ENCODE measurements at places on chromosomes 11 and 22.

GRCh38 chr22:16783930-16784354 lies 41.3 kb downstream of the XKR3 start:
- DNase-seq: peak; percentile 18

DNA sequence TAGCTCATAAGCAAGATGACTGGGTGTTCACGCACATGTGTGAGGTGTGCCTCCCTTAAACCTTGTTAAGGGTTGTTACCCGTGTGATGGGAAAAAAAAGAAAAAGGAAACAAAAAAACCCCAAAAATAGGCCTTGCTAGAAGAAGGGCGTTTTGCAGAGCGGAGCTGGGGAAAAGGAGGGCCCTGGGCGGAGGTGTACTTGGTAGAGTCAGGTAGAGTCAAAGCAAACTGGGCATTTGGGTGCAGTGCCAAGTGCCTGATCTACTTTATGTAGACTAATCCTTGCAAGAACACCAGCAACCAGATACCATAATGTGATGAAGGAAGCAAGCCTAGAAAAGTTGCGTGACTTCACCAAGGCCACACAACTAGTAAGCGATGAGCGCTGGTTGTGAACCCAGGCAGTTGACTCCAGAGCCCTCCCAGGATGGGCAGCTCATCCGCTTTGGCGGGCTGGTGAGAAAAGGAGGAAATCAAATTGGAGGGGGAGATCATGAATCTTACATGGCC lies 1.2 kb upstream of the TIRAP start:
- no peak for DNase-seq

DNA sequence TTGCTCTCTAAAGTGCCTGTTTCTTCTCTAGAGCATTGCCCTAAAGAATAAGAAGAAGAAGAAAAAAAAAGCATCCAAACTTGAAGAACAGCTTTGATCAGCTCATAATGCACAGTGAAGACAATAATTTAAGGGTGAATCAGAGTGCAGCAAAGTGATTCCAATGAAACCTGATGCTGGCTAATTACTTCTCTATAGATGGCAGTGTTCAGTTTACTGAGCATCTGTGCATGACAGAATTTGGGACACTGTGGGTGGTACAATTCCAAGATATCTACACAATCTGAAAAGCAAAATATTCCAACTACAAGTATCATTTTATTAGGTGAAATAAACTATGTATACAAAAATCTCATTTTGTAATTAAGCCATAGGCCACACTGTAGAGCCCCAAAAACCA lies 450.5 kb upstream of the CCDC90B start:
- DNase-seq: peak; percentile 92

GRCh38 chr22:27146866-27147633 lies 489.7 kb downstream of the MIAT start:
- no peak for DNase-seq

GRCh38 chr11:131491503-131491902 lies 121.1 kb downstream of the NTM start:
- no peak for DNase-seq

GRCh38 chr11:128497061-128497775 lies 90.1 kb downstream of the ETS1 start:
- DNase-seq: peak; percentile 98

DNA sequence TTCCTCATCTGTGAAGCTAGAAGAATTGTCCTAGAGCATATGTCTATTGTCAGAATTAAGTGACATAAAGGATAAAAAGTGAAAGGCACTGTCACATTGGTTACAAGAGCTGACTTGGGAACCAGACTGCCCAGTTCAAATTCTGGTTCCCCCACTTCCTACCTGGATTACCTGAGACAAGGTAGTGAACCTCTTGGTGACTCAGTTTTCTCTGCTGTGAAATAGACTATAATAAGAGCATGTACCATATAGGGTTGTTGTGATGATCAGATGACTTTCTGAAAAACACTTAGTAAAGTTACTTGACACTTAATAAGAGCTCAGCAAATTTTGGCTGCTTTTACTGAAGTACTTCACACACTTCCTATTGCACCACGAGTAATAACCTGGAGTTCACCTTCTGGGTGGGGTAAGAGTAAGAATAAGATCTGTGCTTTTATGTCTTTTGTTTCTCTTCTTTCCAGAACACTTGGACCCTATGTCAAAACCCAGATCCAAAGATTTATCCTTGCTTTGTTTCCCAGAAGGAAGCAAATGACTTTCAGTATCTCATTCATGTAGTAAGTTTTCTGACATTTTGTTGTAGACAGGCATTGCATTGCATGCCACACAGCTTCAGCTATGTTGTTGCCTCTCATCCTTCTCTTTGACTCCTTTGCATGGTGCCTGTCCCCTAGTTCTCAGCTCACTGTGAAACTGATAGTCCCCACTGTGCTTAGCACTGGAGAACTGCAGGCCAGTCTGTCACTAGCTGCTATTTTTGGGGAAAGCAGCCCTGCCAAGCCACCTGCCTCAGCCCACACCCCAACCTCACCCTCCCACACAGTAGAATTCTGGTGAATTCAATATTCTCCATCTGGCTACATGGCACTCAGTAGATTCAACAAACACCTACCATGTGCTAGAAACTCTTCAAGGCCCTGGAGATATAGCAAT lies 121.8 kb upstream of the POU2AF2 start:
- no peak for DNase-seq

- no peak for DNase-seq
These were observed 6.1 kb upstream of the ASCL3 start for GRCh38 chr11:8948886-8949285.

DNA sequence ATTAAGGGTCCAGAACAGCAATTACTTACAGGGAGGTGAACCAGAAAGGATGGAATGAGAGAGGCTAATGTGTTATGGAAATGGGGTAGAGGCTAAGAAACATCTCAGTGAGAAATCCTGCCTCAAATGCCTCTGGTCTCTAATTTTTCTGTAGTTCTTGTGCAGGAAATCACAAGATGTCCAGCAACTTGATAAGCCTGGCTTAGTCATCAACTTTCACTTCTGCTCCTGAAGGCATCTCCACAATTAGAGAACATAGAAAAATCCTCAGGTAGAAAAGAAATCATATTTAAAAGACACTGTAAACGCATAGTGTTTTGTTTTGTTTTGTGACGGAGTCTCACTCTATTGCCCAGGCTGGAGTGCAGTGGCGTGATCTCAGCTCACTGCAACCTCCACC lies 18.7 kb downstream of the MRGPRX4 start:
- DNase-seq: no peak

- no peak for DNase-seq
These were observed 108.9 kb upstream of the NCAM1 start for GRCh38 chr11:112852143-112852866.

- peak; percentile 72 for DNase-seq
These were observed 568.6 kb upstream of the CADM1 start for GRCh38 chr11:116072601-116073410.

- DNase-seq: no peak
These were observed 197.4 kb downstream of the MYO18B start for GRCh38 chr22:25939384-25939783.

- DNase-seq: peak; percentile 97
These were observed 20.3 kb upstream of the WNT7B start for GRCh38 chr22:45997077-45997776.

DNA sequence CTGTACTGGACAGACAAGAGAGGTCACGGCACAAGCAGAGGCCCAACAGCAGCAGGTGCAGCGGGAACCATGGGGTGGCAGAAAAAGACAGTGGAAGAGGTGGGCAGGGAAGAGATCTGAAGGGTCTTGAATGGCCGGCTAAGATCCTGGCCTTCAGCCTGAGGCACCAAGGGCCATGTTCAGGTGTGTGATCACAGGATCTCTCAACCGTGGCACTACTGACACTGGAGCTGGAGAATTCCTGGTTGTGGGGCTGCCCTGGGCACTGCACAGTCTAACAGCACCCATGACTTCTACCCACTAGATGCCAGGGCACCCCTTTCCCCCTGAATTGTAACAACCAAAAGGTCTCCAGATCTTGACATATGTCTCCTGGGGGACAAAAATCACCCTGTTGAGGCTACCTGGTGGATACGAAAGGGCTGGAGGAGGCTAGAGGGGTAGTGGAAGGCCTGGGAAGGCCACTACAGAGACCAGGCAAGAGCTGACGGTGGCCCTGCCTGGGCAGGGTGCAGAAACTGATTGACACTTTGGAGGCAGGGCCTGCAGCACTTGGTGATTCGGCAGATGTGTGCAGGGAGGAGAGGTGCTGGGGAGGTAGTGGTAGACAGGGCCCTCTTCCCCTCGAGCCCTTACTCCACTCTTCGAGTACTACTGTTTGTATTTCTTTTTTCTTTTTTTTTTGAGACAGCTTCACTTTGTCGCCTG lies 8.3 kb downstream of the CSNK1E start:
- no peak for DNase-seq

DNA sequence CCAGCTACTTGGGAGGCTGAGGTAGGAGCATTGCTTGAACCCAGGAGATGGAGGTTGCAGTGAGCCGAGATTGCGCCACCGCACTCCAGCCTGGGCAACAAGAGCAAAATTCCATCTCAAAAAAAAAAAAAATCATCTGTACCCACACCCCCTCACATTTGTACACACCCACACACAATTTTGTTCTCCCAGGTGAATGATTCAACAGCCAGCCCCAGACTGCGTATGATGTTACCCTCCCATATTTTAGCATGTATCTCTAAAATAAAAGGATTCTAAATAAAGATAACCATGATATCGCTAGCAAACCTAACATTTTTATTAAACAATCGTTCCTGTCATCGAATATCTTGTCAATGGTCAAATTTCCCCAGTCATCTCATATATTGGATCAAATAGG lies 65.8 kb downstream of the BRD1 start:
- DNase-seq: no peak

- DNase-seq: peak; percentile 73
These were observed 686 bp downstream of the KIF18A start for GRCh38 chr11:28107191-28107749.

GRCh38 chr11:132942611-132943356 lies 589.5 kb downstream of the OPCML start:
- no peak for DNase-seq

DNA sequence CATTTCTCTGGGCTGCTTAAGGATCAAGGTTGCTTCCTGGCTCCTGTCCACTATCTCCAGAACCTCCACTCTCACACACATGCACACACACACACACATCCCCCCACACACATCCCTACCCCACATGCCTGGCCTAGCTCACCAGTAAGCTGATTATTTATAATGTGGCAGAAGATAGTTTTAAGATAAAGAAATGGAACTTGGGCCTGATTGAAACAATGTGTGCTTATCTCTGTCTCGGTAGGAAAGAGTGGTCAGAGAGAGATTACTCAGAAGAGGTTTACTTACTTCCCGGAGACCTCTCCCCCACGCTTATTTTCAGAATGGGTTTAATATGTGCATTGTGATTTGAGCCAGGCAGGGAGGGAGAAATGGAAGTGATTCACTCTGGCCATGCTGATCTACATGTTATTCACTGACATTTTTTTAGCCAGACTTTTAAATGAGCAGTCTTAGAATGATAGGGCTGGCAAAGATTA lies 422.4 kb downstream of the TENM4 start:
- no peak for DNase-seq

GRCh38 chr11:109853156-109853776 lies 239.9 kb upstream of the ZC3H12C start:
- peak; percentile 70 for DNase-seq

DNA sequence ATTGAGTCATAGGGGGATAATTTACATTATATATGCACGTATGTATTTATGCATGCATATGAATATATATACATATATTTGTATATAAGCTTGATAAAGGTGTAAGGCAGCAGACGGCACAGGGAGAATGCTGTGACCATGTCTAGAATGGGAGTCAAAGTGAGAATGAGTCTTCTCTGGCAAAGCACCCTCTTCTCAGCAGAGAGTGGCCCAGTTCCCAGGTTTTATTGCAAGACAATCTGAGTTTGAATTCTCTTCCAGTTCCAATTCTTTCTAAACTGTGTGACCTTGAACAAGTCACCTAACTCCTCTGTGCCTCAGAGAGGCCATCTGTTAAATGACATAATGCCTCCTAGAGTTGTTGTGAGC lies 13.8 kb downstream of the EHF start:
- peak; percentile 26 for DNase-seq
